ENCODE measurements at places on chromosomes 11 and 22.

- DNase-seq = no peak
Observed at GRCh38 chr22:24412274-24412673, 15.1 kb upstream of the ADORA2A start.

DNA sequence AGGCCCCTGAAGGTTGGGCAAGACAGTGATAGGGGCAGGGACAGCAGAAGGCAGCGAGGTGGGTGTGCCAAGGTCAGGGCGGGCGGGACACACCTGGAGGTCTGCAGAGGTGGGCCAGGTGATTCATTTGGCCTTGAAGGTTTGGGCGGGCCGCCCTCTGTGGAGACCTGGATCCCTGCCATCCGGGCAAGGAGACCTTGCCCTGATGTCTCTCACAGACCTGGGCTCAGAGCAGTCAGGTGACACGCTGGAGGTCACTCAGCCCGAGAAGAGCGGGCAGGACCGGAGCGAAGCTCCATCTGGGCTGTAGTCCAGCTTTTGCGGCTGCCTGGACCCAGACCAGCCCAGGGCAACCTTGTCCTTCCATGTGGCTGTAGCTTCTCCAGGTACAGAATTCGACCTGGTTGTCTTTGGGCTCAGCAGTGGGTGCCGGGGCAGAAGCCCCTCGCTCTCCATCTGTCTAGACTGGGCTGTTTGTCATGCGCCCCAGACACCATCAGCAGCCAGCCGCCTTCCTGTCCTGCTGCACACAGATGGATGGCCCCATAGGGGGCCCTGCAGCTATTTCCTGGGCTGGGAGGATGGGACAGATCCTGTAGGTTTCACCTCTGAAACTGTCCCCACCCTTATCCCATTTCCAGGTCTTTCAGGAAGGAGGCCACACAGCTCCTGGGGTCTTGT is 3.1 kb downstream of the MRGPRG start:
- no peak for DNase-seq

DNA sequence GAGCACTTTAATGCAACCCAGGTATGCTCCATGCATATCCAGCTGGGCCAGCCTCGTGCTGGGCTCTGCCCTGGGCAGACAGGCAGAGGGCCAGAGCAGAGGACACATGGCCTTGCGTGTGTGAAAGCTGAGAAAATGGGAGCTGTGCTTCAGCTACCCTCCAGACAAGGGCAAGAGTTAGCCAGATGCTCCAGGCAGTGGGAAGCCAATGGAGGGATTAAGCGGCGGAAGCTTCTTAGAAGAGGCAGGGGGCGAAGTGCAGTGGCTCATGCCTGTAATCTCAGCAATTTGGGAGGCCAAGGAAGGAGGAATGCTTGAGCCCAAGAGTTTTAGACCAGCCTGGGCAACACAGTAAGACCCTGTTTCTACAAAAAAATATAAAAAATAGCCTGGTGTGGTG is 9.8 kb upstream of the ARHGEF17 start:
- DNase-seq = no peak

DNA sequence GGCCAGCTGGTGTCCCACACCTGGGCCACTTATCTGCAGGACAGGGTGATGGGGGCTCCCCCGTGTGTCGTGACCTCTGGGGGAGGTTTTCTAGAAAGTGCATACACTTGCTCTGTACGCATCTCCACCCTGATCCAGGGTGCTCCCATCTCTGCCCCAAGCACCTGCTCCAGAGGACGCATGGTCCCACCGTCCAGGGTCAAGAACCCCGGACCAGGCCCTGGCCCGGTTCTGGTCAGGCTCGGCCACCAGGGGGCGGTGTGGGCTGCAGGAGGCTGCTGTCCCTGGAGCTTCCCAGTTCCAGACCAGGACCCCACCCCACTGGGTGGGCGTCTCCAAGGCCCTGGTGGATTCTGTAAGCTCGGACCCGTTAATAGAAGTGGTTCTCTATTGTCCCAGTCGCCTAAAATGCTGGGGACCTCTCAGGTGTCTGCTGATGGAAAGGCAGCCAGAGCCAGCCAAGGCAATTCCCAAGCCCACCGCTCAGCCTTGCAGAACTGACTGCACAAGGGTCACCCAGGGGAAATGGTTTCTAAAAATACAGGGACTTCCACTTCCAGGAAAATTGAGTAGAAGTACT is 34.7 kb upstream of the SEPTIN5 start:
- DNase-seq = no peak

- DNase-seq = no peak
Observed at GRCh38 chr22:17489101-17489500, 74.2 kb upstream of the SLC25A18 start.

- peak; percentile 33 for DNase-seq
Observed at GRCh38 chr22:23383491-23384361, 196.4 kb downstream of the IGLL1 start.

DNA sequence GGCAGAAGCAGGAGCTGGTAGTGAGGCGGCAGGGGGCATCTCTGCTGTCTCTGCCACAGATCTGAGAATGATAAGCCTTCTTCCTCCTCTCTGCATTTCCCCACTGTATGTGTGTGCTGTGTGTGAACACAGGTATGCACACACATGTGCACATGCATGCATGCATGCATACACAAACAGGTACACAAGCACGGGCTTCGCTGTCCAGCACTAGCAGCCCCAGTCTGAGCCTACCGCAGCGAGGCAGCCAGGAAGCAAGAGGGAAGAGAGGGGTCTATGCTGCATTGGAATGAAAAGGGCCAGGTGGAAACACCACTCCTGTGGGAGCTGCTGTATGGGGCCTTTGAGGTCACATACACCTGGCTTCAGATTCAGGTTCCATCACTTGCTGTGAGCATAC is 62.4 kb downstream of the TMPRSS5 start:
- no peak for DNase-seq

- no peak for DNase-seq
Observed at GRCh38 chr11:82288471-82288870, 445.2 kb downstream of the FAM181B start.

DNA sequence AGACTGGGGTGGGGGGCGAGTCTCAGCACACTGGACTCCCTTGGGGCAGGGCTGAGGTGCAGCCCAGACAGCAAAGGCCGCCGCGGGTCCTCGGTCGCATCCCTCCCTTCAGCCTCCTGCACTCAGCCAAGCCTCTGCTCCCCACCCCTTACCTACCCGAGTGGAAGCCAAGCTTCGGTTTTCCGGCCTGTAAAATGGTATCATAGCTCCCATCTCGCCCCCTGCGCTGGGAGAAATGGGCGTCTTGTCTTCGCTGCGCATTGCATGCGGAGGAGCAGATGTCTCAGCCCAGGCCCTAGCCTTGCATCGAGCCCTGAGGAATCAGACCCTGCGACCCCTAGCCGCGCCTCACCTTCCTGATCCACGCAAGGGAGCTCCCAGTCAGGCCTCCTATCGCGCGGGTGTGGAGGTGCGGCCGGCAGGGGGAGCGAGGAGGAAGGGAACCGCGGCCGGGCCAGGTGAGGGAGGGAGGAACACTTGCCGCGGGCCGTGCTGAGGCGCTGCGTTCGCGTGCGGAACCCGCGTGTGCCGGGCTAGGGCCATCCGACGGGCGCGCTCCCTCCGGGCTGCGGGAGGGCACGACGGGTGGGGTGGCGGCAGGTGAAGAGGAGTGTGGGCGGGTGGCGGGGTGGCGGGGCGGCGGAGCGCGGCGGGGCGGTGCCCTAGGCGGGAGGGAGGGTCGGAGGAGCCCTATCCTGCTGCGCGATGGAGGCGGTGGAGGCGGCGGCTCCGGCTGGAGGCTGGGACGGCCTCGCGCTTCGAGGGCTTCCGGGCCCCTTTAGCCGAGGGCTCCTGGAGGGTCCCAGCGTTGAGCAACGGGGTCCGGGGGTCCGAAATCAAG is 4.1 kb upstream of the TBX1 start:
- DNase-seq = no peak

- no peak for DNase-seq
Observed at GRCh38 chr22:40430991-40431390, 60.6 kb downstream of the SGSM3 start.

GRCh38 chr11:82969811-82970210 is 68.3 kb downstream of the DDIAS start:
- DNase-seq = no peak

- peak; percentile 9 for DNase-seq
Observed at GRCh38 chr22:28142361-28142961, 223.4 kb upstream of the PITPNB start.

DNA sequence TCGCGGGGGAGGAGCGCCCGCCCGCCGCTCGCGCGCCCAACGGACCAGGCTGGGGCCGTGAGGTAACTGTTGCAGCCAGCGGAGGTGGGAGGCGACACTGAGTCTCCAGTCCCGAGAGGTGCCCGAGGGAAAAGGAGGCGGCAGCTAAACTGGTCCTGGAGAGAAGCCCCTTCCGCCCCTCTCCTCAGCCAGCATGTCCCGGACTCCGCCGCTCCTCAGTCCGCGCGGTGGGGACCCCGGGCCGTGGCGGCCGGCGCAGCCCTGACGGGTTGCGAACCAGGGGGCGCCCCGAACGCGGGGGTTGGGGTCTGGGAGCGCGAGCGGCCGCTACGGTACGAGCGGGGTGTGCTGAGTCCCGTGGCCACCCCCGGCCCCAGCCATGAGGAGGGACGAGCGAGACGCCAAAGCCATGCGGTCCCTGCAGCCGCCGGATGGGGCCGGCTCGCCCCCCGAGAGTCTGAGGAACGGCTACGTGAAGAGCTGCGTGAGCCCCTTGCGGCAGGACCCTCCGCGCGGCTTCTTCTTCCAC is at the start of gene PDE3B:
PDE3B (plus strand) TSS at position 108 of the 529 bp plus-strand sequence; CDS start at position 380, 272 bp downstream.
- peak; percentile 73 for DNase-seq

- DNase-seq = no peak
Observed at GRCh38 chr22:46043339-46043738, 66.4 kb upstream of the WNT7B start.

- DNase-seq = no peak
Observed at GRCh38 chr11:11961399-11962028, 46.9 kb downstream of the DKK3 start.

- no peak for DNase-seq
Observed at GRCh38 chr22:48960980-48961660, 866.6 kb downstream of the BRD1 start.

DNA sequence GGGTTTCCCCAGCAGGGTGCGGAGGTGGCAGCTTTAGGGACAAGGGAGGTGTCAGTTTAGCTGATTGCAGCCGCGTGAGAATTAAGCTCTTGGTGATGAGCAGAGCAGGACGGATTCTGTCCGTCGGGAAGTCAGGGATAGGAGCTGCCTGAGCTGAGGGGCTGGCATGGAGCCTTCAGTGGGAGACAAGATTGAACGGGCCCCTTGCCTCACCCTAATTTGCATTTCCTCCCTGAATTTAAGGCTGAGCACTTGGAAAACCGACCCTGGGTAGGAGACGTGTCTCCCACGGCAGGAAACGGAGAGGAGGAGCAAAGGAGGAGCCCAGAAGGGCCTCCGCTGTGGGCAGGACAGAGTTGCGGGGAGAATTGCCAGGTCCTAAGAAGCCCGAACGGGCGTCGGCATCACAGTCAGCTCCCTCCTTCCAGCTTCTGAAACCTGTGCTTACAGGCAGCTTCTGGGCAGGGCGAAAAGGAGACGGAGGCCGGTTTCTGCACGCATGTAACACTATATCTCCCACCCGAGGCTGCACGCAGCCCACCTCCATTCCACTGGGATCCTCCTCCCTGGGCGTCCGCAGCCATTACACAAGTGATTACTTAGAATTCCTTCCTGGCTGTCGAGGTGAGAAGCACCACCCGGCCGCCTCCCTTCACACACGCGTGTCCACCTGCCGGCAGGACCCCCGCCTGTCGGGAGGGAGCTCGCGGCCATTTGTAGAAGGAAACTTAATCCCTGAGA is 345.8 kb downstream of the BRD1 start:
- no peak for DNase-seq

DNA sequence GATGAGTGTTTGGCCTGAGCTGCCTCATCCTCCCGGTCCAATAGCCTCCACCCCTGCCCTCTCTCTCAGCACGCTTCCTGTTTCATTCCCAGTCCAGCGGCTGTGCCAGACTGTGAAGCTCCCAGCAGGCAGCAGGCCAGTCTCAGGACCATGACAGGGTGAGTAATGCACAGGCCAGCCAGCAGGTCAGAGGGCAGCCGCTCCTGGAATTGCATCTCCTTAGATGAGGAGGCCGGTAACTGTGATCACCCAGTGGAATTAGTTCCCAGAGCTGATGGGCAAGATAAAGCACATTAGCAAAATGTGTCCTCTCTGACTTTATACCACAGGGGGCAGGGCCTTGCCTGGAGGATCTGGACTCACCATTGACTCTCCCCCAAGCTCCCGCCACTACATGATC is 251.2 kb downstream of the ETS1 start:
- DNase-seq = no peak

DNA sequence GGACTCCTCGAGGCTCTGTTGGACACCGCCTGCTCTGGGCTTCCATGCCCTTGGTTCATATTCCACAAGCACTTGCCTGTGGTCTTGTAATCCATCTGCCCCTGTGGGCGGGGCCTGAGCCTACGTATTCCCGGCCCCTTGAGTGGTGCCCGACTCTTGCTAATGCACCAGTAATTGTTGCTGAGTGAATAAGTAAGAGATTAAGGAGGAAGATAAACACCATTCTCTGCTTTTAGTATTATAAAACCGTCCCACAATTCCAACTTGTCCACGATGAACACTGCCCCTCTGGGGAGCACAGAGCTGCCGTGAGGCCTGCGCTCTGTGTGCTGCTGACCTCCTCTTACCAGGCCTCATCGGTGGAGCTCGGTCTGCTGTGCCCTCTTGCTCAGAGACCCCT is 50.3 kb downstream of the MICAL2 start:
- no peak for DNase-seq

GRCh38 chr11:78138291-78138690 is 1.1 kb downstream of the ALG8 start:
- DNase-seq = no peak

GRCh38 chr11:65492637-65493366 is 6.0 kb upstream of the MALAT1 start:
- peak; percentile 91 for DNase-seq

- no peak for DNase-seq
Observed at GRCh38 chr11:60485987-60486386, 6.6 kb upstream of the MS4A12 start.

DNA sequence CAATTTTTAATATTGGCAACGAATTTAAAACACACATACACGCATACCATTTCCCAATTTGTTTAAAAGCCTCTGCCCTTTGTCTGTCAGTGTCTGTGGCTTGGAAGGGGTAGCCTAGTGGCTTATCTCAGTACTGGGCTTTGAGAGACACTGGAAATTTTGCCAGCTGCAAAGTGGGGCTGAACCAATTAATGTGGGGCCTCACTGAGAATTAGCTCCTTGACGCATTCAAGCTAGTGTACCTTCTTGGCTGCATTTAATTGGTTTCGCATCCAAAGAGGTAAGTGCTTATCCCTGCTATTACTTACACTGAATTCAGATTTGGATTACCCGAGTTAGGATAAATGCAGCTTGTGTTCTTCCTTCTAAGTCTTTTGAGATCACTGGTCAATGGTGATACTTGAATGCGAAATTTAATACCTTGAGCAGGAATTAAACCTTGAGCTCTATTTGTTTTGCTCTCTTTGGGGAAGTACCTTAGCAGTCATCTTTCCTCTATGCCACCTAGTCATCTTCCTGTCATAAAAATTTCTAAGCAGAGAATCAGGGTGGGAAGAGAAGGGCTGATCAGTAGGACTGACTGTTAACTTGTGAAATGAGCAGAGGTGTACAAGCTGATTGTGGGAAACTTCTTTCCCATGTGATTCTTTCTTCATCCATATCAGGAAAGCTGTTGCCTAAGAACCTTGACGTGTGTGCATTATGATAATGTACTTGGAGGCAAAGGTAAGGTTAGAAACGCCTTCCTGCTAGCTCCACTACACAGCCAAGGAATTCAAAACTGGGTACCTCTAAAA is 187.7 kb upstream of the E2F8 start:
- no peak for DNase-seq

- no peak for DNase-seq
Observed at GRCh38 chr11:70016666-70017367, 61.3 kb upstream of the ANO1 start.
